ENCODE measurements at places on chromosomes 4 and X. TPM values are rescaled to one million over a fixed set of nuclear protein-coding genes. Genes with fewer than 3 reads are reported as not detected.

RTL5 gene
- 23.0 TPM for total RNA-seq

CFAP47 gene
- 0.75 TPM for total RNA-seq

APOOL gene
- 16.6 TPM for total RNA-seq

JAKMIP1 gene
- total RNA-seq, result 0.54 TPM

EFHC2 gene
- total RNA-seq, result 1.2 TPM

GRCh38 chr4:102610476-102610875 is 109.3 kb downstream of the NFKB1 start:
- no peak for DNase-seq

DNA sequence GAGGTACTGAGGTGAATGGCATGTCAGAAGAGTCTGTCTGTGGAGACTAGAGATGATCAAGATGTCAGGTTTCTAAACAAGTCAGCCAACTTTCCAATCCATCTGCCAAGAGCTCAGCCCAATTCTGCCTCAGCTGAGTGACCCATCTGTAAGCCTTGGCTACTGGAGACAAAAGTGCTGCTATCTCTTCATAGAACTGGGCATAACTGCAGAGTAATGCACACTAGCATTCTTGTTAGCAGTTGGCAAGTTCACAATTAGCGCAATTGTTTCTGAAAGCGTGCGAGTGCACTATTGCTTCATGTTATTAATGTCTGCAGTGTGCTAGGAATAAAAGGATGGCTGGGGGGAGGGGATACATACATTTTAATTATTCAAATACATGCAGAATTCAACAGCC is 32.9 kb upstream of the SH3D19 start:
- no peak for DNase-seq

GRCh38 chr4:155924637-155925036 is 21.1 kb downstream of the TDO2 start:
- no peak for DNase-seq

All from neural crest cell (in vitro differentiated cells).